ENCODE measurements at places on chromosomes 2 and 18.

- DNase-seq, result no peak
Measured at GRCh38 chr2:98480598-98480997, 35.9 kb downstream of the INPP4A start.

- peak; percentile 5 for DNase-seq
Measured at GRCh38 chr2:164560181-164560792, 61.0 kb downstream of the GRB14 start.

- DNase-seq, result no peak
Measured at GRCh38 chr2:89763254-89763580, 1071.7 kb downstream of the RPIA start.

DNA sequence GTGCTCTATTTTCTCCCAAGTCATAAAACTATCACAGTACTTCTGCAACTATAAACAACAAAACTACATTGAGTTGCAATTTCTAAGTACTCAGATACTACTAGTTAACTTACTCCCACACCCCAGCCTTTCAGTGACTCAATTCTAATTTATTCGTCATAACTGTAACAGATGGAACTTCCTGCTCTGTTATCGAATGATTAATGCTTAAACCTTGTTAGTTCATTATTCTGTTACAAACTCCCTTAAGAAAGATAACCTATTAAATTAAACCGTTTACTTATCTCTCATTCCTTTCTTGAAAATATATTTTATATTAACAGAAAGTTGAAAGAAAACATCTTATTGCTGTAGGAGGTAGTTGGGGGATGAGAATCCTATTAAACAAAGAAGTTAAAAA is 17.0 kb downstream of the TNFAIP6 start:
- no peak for DNase-seq

DNA sequence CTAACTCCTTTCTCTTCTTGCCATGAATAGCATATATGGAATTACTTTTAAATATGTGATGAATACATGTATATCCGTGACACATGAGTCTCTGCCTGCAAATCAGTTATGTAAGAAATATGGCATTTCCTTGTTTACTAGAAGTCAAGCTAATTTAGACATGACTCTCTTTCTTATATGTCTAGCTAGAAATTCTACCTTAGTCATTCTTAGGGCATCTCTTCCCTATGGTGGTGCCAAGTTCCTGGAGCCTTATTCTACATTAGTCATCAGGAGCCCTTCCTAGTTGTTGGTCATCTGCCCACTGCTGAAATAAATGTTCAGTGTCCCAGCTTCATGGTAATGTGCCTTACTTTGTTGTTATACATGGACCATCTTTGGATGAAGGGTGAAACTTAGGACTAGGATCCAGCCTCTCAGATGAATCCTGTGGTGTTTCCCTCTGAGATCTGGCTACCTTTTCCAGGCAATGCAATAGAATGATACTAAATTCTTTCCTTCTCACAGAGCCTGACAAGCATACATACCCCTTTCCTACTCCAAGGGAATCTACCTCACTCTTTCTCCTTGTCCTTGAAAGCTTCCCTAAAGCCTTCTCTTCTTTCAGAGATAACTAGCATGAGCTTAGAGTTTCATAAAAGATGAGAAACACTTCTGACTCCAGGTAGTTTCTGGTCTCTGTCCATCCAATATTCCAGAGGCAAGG is 415.3 kb upstream of the VWC2L start:
- no peak for DNase-seq

All from NCI-H345 (cell line).